Fibroblast of skin of scalp (primary cell): ENCODE measurements at places on chromosomes 1 and 21.

GRCh38 chr1:31483012-31483946 lies 70.3 kb downstream of the SERINC2 start:
- peak; percentile 91 for DNase-seq

GRCh38 chr21:15005391-15005790 lies 59.4 kb downstream of the NRIP1 start:
- no peak for DNase-seq

GRCh38 chr1:206041640-206042039 lies 11.3 kb upstream of the RHEX start:
- no peak for DNase-seq

- peak; percentile 59 for DNase-seq
Observed at GRCh38 chr1:205913451-205914154, 29.7 kb downstream of the SLC26A9 start.

GRCh38 chr1:232780354-232780753 lies 24.9 kb upstream of the MAP10 start:
- DNase-seq, result no peak

- peak; percentile 78 for DNase-seq
Observed at GRCh38 chr1:93670141-93670540, 11.5 kb downstream of the BCAR3 start.
